ENCODE measurements at places on chromosomes 7 and 10.
A peak's percentile ranks its signal among the peaks of the same experiment; 100 is the strongest.

DNA sequence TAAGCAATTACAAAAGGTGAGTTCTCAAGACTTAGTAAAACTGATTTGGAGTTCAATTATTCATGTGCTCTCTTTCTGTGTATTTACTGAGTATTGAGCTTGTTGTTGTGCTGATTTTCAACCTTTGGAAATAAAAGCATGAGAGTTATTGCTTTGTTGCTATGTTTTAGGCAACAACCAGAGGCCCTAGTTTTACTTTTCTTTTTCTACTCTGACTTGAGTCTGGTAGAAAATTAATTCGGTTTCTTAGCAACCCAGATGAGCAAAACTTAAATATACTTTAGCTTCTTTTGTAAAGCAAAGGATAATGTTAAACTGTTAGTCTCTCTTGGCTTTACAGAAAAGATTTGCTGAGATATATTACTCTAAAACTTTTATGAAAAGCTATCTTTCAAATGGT lies 66.4 kb upstream of the SCIN start:
- DNase-seq, result no peak

GRCh38 chr10:310371-310770 lies 175.1 kb downstream of the ZMYND11 start:
- no peak for DNase-seq

- DNase-seq, result no peak
Observed at GRCh38 chr10:48458662-48459048, 146.2 kb downstream of the ARHGAP22 start.

DNA sequence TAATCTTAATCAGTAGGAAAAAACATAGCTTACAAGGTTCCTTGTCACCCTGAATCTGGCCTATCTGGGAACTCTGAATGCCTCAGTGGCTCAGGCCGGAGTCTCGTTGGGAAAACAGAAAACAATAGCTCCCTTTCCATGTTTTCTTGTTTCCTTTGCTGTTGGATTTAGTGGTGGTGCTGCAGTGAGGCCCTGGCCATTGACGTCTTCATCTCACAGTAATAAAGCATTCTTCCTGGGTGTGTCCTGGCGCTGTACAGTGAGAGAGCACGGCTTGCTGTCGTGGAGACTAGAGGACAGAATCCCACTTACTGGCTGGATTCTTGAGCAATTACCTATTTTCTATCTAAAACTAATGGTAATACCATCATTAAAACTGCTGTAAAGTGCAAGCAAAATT lies 1.3 kb upstream of the SPOCK2 start:
- no peak for DNase-seq

DNA sequence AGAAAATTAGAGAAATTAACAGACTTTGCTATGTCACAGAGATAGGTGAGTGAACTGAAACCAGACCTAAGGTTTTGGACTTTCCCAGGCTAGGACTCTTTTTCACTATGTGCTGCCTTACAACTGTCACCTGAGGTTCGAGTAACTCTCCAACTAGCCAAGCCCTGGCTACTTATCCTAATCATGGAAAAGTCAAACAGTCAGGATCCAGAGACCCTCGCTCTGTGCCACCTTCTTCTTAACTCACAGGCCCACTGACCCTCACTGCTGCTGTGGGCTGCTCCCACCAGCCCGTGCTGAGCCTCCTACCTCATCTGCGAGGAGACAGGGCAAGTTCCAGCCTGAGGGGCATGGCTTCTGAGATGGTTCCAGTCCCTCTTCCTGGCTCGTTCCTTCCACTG lies 211.4 kb upstream of the KLF14 start:
- DNase-seq, result no peak

DNA sequence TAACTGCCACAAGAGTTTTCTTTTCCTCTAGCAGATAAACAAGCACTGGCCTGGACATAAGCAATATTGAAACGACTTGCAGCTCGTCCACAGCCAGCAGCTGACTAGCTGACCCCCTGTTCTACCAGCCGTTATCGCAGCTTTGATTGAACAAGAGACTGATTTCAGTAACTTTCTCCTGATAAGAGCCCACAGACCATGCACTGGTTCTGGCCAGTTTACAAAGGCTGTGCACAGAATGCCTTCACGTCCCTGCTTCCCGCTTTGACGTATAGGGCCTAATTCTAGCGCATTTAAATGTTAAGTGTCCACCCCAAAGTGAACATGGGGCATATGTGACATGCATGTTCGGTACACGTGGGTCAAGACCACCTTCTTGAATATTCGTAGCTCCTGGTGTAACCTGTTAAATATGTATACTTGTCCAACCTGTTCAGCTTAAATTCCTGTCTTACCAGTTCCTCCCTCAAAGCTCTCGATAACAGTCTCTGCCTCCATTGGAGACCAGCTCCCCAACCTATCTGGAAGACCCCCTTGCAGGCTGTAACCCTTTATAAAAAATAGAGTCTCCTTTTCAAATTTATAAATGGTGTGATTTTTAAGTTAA lies 69.2 kb downstream of the LYZL1 start:
- no peak for DNase-seq

DNA sequence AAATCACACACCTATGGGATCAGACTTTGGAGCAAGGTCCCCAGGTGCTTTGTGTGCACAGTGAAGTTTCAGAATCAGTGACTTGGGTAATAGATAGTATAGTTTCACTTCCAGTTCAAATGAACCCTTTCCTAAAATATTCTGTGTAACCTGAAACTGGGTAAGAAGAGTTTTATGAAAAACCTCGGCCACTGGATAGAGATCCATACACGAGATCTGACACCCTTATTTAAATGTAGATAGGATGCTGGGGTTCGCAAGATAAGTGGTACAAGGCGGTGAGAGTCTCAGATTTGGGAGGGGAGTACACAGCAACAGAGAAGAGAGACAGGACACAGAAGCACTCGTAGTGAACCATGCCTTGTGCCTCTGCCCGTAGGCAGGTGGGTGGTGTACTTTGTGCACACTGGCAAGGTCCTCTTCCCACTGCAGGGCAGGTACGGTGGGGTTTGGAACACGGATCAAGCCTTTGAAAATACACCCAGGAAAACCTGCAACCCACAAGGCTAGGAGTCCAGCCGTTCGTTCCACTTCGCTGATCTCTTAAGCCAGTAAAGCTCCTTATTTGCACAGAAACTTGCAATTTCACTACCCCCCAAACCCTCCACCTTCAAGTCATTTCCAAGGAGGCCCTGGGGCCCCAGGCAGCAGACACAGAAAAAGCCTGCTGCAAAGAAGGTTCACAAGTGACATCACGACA lies 162.8 kb downstream of the USP6NL start:
- DNase-seq, result no peak

DNA sequence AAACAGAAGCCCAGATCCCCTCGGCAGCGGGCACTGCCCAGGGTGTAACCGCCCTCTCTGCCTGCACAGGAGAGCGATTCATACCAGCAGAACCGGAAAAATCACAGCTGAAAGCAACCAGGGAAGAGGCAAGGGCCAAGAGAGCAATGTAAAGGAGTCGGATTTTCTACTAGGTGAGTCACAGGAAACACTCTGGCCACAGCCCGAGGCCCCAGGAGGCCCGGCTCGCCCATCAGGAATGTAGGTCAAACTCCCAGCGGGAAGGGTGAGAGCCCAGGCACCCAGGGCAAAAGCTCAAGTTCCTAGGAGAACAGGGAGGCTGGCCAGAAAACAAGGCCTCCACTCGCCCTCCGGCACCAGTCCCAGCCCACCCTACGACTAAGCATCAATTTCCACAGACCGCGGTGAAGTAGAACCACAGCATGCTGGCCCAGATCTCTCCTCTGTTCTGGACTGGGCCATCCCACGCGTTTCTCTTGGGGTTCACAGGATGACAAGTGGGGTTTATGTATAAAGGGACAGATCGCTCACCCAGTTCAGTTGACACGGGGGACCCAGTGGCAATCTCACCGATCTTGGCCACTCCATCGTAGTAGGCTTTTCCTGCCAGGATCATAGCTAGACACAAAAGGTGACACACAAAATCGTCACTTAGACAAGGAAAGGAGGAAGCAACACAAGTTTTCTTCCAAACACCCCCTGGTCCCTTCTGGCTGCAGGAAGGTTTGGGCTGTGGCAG lies 46.2 kb downstream of the BAIAP2L1 start:
- DNase-seq, result no peak

GRCh38 chr7:107150375-107151073 lies 18.3 kb upstream of the HBP1 start:
- DNase-seq, result peak; percentile 54

GRCh38 chr7:150338166-150338829 lies 3.1 kb downstream of the RARRES2 start:
- DNase-seq, result peak; percentile 41

DNA sequence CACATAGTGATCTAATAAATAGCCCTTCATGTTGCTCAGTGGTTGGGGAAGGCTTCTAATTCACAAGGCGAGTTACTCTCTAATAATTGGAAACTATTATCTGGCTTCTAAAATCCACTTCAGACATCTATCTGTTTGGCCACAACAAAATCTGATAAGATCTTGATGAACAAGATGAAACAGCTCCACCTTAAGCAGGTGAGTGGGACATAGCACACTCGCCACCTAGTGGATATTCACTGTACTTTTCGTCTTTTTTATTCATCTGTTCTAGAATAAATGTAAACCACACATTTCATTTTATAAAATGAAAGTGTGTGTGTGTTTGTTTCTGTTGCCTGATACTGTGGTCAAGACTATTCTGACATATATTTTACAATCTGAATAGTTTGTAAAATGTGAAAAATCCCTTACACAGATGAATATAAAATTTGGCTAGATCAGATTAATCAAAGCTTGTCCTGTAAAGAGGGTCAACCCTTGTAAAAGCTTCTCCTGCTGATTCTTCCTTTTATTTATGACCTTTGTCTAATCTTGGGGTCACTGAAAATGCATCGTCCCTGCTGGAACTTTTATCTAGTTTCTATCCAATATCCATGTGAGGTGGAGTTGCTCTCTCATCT lies 26.5 kb upstream of the CNTNAP2 start:
- peak; percentile 48 for DNase-seq

- DNase-seq, result no peak
Observed at GRCh38 chr10:9796564-9796963, 1221.1 kb upstream of the CELF2 start.
